ENCODE measurements at places on chromosomes 4 and X. TPM values are rescaled to one million over a fixed set of nuclear protein-coding genes. Genes with fewer than 3 reads are reported as not detected.

The CENPC gene
- total RNA-seq = 38.0 TPM

The ERAS gene
- total RNA-seq = not detected

DNA sequence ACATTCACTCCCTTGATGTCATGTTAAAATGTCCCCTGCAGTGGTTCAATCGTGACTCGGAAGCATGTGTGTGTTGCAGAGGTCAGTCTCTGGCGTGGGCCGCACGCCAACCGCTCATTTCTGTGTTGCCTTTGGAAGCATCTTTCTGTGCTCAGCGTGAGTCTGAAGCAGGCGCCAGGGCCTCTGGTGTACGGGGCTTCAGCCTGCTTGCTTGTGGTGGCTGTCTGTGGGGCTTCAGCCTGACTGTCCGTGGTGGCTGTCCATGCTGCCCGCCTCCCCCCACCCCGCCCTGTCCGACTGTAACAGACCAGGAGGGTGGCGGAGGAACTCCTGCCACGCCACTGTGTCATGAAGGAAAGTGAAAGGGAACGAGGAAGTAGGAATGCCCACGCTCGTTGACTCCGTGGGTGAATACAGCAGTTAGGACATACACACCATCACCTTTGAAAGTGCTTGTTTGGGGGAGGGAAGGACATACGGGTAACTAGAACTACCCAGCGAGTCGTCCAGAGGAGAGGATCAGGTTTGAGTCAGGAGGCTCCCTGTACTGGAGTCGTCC, 14.7 kb upstream of the CLCN4 start:
- no peaks in the 10 kb centered on the region for H3K4me1 ChIP-seq
- H3K36me3 ChIP-seq = no peaks in the 10 kb centered on the region
- no peak overlapping the region for H3K27ac ChIP-seq
- H3K4me3 ChIP-seq = no peak overlapping the region
- no peak for DNase-seq

The ZFP42 gene
- not detected for total RNA-seq

- H3K36me3 ChIP-seq = peaks cover 3% of the 10 kb centered on the region
- H3K27me3 ChIP-seq = peaks cover 1% of the 10 kb centered on the region
- no peak overlapping the region for H3K4me3 ChIP-seq
- H3K27ac ChIP-seq = no peak overlapping the region
- DNase-seq = no peak
- H3K4me1 ChIP-seq = peaks cover 4% of the 10 kb centered on the region
These were observed 56.8 kb downstream of the SEPSECS start for GRCh38 chr4:25103418-25103817.

DNA sequence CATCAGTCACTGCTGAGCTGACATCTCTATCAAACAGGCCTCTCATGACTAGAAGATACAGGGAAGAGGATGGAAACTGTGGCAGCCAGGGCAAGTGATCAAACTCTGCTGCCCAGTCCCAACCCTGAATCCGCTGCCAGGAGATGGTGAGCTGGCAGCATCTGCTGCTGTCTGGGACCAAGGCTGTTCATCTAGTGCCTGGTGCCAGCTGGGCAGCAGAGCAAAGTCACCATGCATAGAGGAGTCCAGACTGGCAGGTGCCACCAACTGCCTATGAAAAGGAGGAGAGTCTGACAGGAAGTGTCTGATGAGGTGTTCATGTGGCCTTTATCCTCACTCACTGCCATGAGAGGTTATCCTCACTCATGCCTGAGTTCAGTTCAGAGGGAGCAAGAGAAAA, 518.9 kb downstream of the MID1IP1 start:
- DNase-seq = no peak
- no peak overlapping the region for H3K27ac ChIP-seq
- peaks cover 6% of the 10 kb centered on the region for H3K36me3 ChIP-seq
- H3K27me3 ChIP-seq = no peaks in the 10 kb centered on the region
- peaks cover 22% of the 10 kb centered on the region for H3K4me1 ChIP-seq
- H3K4me3 ChIP-seq = no peak overlapping the region

The ARHGEF38 gene
- not detected for total RNA-seq

DNA sequence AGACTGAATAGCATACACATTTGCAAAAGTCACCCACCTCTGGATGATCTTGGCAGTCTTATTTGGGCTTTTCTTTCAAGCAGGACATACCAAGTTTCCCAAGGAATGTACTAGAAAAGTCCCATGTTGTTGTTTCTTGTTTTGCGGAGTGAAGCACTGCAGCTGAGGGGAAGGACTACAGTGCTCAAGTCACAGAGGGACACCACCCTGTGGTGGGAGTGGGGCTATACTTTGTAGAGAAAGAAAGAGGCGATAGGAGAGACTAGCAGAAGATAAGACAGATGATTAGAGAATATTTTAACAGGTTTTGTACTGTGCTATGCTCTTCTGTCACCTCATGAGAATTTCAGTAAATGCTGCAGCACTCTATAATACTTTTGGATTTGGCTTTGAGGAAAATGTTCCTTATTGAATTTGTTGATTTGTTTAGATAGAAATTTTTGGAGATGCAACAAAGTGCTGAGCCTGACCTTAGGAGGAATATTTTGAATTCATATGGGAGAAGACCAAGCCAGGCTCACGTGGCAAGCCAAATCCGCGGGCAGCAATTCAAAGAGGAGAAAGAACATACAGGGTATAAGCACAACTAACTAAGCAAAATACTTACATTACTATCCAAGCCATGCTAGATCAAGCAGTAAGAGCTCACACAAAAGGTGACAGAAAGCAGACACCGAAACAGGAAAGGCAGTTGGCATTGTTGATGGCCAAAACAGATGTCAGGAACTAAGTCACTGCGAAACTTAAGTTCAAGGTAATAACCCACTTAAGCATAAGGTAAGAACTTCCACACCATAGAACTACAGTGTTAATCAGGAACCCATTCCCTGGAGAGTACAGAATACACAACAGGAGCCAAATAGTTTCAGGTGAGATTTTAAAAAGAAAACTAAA, 280.3 kb upstream of the INTU start:
- H3K27me3 ChIP-seq = no peaks in the 10 kb centered on the region
- DNase-seq = no peak
- no peak overlapping the region for H3K4me3 ChIP-seq
- H3K36me3 ChIP-seq = no peaks in the 10 kb centered on the region
- H3K4me1 ChIP-seq = no peaks in the 10 kb centered on the region
- no peak overlapping the region for H3K27ac ChIP-seq

The FAM47A gene
- not detected for total RNA-seq

DNA sequence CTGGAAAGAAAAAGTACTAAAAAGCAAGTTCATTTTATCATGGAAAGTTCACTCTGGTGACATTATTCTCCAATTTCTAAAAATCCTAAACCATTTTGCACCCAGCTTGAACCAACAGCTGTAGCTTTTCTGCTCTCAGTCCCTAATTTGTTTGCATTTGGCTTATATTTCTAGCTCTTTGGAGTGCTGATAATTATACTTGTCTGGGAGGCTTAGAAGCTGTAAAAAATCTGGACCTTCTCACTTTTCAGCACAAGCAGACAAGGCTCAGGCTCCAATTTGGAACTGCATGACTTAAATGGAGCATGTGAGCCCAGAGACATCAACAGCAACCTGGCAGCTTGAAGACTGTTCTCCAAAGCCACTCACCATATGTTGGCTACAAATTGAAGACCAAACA, 170.9 kb upstream of the PCDH18 start:
- H3K4me3 ChIP-seq = no peak overlapping the region
- DNase-seq = no peak
- H3K27ac ChIP-seq = no peak overlapping the region

The CT45A2 gene
- not detected for total RNA-seq

DNA sequence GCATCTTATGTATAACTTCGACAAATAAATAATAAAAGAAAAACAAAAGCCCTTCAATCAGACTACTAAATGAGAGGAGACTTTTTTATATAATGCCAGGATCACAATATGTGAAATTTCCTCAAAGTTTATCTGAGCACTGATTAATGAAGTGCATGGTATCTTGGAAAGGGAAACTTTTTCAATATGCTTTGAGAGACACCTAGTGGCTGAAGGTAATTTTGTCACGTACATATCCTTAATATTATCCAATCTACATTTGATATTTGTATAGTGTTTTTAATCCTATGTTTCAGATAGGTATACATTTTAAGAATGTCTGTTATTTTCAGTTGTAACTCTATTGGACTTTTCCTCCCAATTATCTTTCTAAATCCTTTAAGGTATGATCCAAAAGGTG, 146.8 kb downstream of the KLHL4 start:
- no peak overlapping the region for H3K4me3 ChIP-seq
- no peak overlapping the region for H3K27ac ChIP-seq
- H3K36me3 ChIP-seq = no peaks in the 10 kb centered on the region

- no peak overlapping the region for H3K4me3 ChIP-seq
- H3K36me3 ChIP-seq = no peaks in the 10 kb centered on the region
- peaks cover 13% of the 10 kb centered on the region for H3K4me1 ChIP-seq
- DNase-seq = no peak
- H3K27ac ChIP-seq = no peak overlapping the region
These were observed 60.3 kb upstream of the DDX3X start for GRCh38 chrX:41273638-41274037.

The HSPA4L gene
- 0.27 TPM for total RNA-seq

GRCh38 chrX:40262157-40263013, 164.6 kb upstream of the BCOR start:
- DNase-seq = no peak
- H3K27me3 ChIP-seq = no peaks in the 10 kb centered on the region
- no peak overlapping the region for H3K4me3 ChIP-seq
- no peaks in the 10 kb centered on the region for H3K36me3 ChIP-seq
- H3K27ac ChIP-seq = no peak overlapping the region
- H3K4me1 ChIP-seq = peaks cover 17% of the 10 kb centered on the region

The TEX11 gene
- not detected for total RNA-seq

DNA sequence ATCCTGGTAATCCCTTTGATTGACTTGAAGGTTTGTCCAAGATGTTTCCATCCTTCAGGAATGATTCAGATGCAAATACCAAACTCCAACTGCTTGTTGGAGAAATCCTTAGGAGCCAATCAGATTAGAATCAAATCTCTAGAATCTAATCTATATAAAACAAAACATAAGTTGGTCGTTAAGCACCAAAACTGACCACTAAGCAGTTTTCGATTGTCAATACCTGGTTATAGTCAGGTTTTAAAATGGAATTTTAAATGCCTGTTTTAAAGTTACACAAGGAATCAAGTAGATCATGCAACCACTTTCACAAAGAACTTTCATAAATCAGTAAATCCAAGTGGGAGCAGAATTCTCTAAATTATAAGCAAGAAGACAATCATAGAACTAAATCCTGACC, 236.1 kb downstream of the PARM1 start:
- H3K4me1 ChIP-seq = no peaks in the 10 kb centered on the region
- no peaks in the 10 kb centered on the region for H3K36me3 ChIP-seq
- H3K4me3 ChIP-seq = no peak overlapping the region
- DNase-seq = no peak
- no peak overlapping the region for H3K27ac ChIP-seq

DNA sequence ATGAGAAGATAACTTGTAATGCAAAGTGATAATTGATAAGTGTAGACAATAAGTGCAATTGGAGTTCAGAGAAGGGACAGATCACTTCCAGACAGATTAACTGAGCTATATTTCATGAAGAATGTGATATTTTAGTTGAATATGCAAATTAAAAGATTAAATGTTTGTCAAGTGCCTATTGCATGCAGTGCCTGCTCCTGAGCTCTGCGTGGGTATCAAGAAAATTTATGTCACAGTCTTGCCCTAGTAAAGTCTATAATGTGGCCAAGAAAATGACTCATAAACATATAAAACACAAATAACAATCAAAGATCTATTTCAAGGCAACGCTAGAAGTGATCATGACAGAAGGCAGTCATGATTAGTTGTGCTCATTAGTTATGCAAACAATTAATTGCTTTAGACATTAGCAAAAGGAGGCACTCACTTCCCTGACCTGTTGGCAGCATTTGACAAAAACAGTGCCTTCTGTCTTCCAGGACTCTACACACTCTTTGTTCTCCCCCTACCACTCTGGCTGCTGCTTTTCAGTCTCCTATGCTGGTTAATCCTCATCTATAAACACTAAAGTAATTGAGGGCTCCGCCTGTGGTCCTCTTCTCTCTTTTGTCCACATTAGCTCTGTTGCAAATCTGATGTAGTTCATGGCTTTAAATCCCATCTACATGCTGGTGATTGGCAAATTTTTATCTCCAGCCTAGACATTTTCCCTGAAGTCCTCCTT, 47.7 kb downstream of the ARHGEF38 start:
- no peak overlapping the region for H3K4me3 ChIP-seq
- H3K27ac ChIP-seq = no peak overlapping the region
- DNase-seq = no peak
- peaks cover 10% of the 10 kb centered on the region for H3K27me3 ChIP-seq
- no peaks in the 10 kb centered on the region for H3K4me1 ChIP-seq
- no peaks in the 10 kb centered on the region for H3K36me3 ChIP-seq

GRCh38 chrX:123749643-123750042, 16.8 kb upstream of the THOC2 start:
- H3K4me3 ChIP-seq = no peak overlapping the region
- H3K27me3 ChIP-seq = no peaks in the 10 kb centered on the region
- no peaks in the 10 kb centered on the region for H3K36me3 ChIP-seq
- H3K4me1 ChIP-seq = no peaks in the 10 kb centered on the region

- peaks cover 29% of the 10 kb centered on the region for H3K4me1 ChIP-seq
- no peak overlapping the region for H3K4me3 ChIP-seq
- H3K27ac ChIP-seq = no peak overlapping the region
These were observed 18.3 kb downstream of the SCARB2 start for GRCh38 chr4:76195326-76195725.

DNA sequence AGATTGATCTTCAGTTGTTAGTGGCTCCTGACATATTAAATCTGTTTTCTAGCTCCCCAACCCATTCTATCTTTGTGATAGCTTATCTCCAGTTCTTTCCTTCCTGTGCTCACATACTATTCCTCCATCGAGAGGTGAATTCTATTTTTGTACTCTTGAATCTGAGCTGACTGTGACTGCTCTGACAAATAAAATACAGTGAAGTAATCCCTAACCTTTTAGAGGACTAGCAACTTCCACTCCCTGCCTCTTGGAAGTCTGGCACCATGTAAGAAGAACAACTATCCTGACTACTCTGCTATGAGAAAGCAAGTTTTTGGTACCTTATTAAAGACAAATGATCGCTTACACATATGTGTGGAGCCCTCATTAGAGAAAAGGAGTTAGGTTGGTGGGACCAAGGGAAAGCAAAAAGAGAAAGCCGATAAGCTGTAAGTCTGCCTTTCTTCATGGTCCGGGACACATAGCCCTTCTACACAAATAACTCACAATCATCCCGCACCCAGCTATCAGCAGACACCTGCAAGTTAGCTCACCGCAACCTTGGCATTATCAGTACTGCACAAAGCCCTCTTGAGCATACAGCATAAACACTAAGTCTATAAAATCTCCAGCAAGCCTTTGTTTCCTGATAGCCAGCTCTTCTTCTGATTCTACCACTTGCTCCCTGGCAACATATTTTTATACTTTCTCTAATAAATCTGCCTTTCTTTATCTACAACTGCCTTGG, 13.5 kb upstream of the PPM1K start:
- peaks cover 2% of the 10 kb centered on the region for H3K27me3 ChIP-seq
- no peak for DNase-seq
- no peaks in the 10 kb centered on the region for H3K36me3 ChIP-seq
- no peak overlapping the region for H3K4me3 ChIP-seq
- H3K4me1 ChIP-seq = no peaks in the 10 kb centered on the region

GRCh38 chrX:76802708-76803107, 375.2 kb downstream of the MAGEE1 start:
- H3K4me1 ChIP-seq = no peaks in the 10 kb centered on the region
- DNase-seq = no peak
- no peaks in the 10 kb centered on the region for H3K27me3 ChIP-seq
- no peak overlapping the region for H3K27ac ChIP-seq
